ENCODE measurements at places on chromosomes 2 and 18.

DNA sequence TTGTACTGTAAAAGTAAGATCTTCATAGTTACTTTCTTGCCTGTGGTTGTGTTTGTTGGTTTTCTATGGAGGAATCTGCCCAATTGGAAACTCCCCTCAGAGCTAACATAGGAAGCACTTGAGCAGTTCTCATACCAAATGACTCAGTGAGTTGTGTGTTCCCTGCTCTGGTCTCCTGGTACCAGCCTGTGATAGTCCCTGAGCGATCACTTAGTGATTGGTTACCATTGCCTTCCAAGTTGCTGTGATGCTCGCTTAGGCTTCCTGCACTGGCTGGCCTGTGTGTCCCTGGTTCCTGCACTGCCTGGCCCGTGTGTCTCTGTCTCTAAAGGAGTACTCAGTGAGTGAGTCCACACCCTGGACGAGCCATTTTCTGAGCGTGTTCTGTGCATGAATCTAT, 133.0 kb downstream of the MAP4K4 start:
- DNase-seq, result no peak

- no peak for DNase-seq
Measured at GRCh38 chr2:128662051-128662471, 343.4 kb upstream of the HS6ST1 start.

GRCh38 chr2:8403876-8404275, 278.0 kb upstream of the ID2 start:
- DNase-seq, result no peak

- no peak for DNase-seq
Measured at GRCh38 chr2:209441541-209441940, 17.7 kb downstream of the MAP2 start.

- no peak for DNase-seq
Measured at GRCh38 chr2:136031711-136032110, 46.3 kb upstream of the DARS1 start.

DNA sequence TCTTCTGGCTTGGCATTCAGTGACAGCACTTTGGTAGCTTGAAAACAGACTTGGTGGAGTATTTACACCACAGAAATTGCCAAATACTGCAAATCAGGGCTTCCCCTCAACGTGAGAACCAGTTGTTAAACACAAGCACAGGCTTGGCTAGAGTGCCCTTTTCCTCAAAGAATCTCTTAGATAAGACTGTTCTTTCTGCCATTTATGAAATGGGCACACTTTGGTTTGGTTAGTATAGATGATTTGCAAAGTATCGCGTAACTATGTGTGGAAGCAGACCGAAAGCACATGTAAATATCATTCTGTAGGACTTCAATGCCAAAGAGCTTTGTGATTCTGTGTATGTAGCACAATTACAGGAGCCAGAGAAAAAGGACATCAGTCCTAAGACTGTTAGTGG, 308.2 kb downstream of the DCC start:
- no peak for DNase-seq

- DNase-seq, result peak; percentile 38
Measured at GRCh38 chr2:188291617-188292347, at the start of gene GULP1. Gene GULP1, plus strand, starts transcription at chr2:188291874. Its CDS starts 185,829 bp downstream, at chr2:188477703.

- no peak for DNase-seq
Measured at GRCh38 chr2:219542931-219543595, 546 bp downstream of the CHPF start.

- no peak for DNase-seq
Measured at GRCh38 chr2:190180313-190181122, 118.0 kb upstream of the MSTN start.

- DNase-seq, result peak; percentile 31
Measured at GRCh38 chr2:200077838-200078237, 122.5 kb downstream of the MAIP1 start.

DNA sequence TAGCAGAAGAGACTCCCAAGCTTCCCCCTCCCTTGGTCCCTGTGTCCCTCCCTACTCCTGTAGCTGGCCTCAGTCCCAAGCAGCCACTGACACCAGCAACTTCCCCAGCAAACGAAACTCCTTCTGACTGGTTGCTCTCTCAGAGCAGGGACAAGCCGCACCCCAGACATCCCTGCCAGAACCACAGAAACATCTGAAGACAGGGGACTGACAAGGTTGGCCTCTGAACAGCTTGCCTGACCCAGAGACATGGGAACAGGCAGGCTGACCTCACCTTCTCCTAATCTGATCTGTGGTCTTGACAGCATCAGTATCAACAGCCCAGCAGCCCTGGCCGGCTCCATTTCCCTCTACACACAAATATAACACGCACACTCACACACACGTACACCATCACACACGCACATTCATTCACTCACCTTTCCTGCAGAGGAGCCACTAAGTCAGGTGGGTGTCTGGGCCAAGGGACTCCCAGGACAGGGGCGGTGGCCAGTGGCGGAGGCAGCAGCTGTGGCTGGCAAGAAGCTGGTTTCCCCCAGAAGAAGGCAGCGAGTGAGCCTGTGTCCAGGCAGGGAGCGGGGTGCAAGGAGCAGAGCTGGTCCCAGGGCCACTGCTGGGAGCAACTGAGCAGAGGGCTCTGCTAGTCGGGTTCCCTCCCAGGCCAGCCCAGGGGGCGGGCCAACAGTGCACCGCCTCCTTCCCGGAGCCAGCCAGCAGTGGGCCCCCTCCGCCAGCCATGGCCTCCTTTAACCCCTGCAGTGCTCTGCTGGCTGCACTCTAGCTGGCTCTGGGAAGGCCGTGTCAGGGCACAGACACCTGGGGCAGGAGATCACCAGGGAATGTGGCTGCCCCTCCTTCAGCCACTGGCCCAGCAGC, 59.1 kb downstream of the TNS1 start:
- no peak for DNase-seq

DNA sequence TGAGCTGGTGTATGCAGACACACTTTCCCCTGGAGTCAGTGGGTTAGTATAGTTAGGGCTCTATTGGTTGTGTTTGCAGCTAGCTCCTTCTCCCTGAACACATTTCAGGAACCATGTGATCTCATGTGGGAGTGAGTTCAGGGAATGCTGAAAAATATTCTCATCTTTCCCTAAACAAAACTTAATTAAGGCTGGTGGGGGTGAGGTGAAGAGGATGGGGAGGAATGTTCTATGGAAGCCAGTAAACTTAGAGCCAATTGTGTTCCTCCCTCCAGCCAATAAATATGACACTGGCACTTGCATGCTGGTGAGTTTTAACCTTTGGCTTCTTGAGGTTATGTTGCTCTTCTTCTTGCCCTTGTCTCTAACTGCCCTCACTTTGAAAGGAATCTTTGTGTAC, 952 bp downstream of the MGAT5 start:
- no peak for DNase-seq

GRCh38 chr2:206250041-206250897, 24.2 kb upstream of the ZDBF2 start:
- no peak for DNase-seq
